Bronchial epithelial cell (primary cell): ENCODE measurements at places on chromosomes 5 and 9.
A peak's percentile ranks its signal among the peaks of the same experiment; 100 is the strongest.

DNA sequence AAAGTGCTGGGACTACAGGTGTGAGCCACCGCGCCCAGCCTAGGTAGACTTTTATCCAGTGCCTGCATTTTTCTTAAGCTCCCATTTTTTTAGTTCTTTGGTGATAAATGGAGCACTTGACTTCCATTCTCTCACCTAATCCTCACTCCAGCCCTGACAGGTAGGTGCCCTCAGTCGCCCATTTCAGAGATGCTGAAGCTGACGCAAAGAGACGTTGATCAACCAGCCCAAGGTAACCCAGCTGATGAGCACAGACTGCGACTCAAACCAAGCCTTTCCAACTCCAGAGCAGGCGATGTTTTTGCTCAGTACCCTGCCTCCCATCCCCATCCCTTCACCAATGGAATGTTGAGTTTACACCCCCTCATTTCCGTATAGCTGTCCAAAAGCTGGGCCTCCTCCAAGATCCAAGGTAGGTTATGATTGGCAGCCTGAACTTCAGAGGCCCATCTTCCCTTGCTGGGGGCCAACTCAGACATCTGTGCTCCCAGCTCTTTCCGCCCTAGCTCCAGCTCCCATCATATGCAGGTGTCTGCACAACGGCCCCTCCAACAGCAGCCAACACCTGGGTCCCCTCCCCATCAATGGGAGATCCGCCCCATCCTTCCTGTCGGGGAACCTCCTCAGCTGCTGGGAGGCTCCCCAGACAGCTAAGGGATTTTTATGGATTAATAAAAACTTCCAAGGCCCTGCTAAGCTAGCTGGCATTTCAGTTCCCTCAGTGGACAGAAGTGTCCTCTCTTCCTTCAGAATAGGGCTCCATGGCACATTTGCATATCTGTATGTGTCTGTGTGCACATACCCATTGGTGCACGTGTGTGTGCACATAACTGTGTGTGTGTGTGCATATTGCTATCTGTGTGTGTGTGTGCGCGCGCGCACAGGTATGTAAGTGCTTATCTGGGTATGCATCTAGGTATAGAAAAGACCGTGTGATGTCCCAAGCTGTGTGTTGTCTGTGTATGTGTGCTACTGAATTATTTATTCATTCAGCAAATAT, 39.3 kb upstream of the VDAC1 start:
- DNase-seq, result no peak

DNA sequence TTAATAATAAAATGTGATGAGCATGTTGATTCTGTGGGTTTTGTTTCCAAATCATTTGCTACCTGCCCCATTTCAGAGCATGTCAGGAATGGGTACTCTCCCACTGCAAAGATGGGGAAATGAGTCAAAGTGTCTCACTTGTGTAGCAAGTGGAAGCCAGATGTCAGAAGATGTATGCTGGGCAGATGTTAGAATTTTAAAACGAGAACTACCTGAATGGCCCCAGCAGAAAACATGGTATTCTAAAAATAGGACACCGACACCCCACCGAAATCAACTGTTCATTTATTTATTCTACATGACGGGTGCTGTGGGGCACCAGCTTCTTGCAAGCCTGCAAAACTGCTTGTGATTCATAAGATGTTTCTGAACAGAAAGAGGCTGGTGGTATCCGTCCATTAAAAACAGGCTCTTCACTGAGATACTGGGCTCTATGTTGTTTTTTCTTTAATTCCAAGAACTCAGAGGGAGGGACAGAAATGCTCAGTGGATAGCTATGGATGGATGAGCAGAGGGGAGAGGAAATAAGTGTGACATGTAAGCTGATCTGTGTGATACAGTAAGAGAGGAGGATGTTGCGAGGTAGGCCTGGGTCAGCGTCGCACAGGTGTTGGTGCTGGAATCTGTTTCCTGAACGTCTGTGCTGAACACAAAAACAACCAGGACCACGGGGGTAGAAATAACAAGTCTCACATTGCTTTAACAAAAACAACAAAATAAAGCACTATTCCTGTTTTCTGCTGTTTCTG, 157.2 kb downstream of the EFNA5 start:
- no peak for DNase-seq

GRCh38 chr5:172740428-172741205, 30.4 kb downstream of the DUSP1 start:
- peak; percentile 90 for DNase-seq

- DNase-seq, result no peak
Observed at GRCh38 chr5:181235689-181236366, 7.9 kb downstream of the RACK1 start.

DNA sequence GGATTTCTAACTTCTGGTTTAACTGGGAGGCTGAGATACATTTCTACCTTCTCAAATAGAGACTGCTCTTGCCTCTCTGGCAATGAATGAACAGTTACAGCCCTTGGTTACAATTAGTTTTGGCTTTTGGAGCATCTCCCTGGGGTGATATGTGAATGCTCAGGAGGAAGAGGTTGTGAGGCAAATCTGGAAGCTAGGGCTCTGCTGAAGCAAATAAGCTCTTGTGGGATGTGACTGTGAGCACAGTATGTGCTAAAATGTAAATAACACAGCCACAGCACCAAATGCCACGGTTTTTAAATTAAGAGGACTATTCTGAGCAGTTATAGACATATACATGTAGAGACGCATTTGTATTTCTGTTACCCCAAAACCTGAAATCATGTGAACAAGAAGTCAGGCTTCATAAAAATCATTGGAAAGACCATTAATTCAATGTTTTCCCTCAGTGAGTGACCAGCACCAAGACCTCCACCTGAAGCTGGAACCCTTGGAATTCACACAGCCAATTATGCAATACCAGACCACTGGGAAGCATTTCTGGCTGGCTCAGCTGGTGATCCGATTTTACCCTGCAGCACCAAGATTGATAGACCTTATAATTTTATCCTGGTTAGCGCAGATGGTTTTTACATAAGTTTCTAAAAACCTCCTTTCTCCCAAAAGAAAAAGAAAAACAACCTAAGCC, 3.0 kb upstream of the SLC44A1 start:
- no peak for DNase-seq

DNA sequence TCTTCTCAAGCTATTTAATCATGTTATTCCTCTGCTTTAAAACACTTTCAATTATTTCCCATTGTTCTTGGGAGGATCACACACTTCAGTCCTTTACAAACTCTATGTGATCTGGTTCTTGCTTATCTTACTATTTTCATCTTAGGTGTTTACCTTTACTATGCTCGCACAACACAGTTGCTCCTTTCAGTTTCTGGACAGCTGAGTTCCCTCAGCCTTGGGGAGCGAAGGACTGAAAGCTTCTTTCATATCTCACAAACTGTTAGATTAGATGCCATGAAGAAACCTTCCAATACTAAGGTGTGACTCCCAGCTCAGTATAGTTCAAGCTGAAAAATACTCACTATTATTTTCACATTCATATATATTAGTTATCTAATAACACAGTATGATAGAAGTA, 117.9 kb downstream of the CDC42SE2 start:
- no peak for DNase-seq

DNA sequence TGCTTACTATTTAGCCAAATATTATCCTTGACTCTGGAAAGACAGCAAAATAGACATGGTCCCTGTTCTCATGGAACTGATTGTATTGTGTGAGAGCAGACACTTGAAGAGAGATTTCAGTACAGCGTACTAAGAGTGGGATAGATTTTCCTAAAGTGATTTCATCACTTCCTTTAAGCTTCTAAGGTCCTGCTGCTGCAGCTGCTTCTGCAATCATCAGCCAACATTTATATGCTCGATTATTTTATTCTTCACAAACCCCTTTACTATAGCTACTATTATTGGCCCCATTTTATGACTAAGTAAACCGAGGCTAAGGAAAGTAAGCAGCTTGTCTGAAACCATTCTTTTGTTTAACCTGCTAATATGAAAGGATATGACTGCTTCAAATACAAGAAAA, 137.7 kb downstream of the SPATA31D1 start:
- DNase-seq, result no peak

- no peak for DNase-seq
Observed at GRCh38 chr9:1298046-1298445, 247.9 kb downstream of the DMRT2 start.

DNA sequence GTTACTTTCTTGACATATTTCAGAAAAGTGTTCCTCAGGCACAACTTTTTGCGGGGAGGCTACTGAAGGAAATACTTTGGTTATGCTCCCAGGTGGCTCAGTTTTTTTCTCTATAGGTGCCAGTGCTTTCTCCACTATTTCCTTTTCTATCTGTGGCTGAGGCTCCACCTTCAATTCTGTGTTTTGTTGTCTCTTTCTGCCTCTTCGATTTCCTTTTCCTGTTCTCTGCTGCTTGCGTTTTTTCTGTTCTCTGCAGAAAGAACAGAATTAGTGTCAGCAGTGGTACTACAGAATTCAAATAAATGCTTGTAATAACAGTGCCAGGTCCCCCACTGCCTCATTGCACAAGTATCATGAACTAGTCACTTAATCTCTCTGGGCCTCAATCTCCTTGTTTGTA, 7.0 kb downstream of the HEMGN start:
- no peak for DNase-seq

GRCh38 chr9:127525401-127526188, 74.3 kb downstream of the LRSAM1 start:
- no peak for DNase-seq

GRCh38 chr9:114681594-114682332, at the start of gene TEX48:
TSS of gene TEX48 (minus strand) at chr9:114682192. CDS start at chr9:114671723, 10,469 bp downstream.
- DNase-seq, result peak; percentile 71

DNA sequence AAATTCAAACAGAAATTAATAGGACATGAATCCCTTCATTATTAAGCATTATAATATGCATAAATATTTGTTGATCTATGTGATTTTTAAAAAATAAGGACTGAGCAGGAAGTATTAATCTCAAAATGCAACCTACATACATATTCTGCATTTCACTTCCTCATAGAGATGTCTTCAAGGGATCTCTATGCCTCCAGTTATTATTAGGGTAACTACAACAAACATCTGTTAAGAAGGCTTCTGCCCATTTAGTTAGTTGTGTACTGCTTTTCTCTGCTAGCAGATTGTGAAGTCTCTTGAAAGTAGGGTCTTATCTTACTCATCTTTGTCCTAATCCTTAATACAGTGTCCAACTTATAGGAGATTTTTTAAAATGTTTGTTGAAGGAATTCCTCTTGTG, 414.1 kb downstream of the ACTL7B start:
- no peak for DNase-seq

DNA sequence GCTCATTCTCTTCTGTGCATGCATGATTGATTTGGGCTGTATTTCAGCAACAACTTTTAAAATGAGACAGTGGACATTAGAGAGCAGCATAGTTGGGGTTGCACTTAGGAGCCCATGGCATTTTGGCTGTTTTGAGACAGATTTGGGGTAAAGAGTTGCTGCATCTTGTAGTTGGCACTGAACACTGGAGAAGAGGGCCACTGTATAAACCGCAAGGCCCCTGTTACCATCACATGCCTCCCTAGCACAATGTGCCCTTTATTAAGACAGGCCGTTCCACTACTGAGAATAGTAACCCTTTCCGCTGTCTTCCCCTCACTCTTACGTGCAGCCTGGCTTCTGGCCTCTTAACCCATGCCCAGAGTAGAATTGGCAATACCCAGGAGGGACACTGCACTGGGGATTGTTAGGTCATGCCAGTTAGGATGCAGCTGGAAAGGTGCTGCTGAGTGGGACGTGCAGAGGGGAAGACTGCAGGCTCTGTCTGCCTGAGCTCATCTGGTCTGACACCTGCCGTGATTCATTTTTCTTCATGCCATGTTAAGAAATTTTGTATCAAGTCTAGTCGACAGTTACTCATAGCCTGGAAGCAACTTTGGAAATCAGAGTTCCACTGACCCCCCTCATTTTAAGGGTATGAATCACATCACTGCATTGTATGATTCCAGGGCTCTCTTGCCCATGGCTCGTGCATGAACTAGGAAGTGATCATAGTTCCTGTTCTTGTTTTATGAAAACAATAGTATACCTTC, 146.9 kb upstream of the DMRT1 start:
- DNase-seq, result peak; percentile 99

DNA sequence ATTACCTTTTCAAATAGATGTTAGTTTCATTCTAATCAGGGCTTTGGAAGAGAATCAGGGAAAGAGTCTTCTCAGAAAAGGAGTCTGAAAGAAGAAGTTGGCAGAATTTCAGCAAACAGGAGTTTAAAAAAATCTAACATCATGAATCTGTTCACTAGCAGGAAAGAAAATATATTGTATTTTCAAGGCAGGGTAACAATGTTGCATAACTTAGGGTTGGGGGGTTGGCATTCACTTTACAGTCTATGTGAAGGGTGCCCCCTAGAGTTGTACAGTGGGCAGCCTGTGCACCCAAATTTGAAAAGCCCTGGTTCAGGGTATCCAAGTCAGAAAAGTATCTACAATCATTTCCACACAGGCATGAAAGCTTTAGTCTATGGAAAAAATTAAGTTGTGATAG, 348.4 kb upstream of the SLC30A5 start:
- DNase-seq, result no peak

- DNase-seq, result peak; percentile 32
Observed at GRCh38 chr5:51960617-51961121, 577.4 kb downstream of the ISL1 start.

DNA sequence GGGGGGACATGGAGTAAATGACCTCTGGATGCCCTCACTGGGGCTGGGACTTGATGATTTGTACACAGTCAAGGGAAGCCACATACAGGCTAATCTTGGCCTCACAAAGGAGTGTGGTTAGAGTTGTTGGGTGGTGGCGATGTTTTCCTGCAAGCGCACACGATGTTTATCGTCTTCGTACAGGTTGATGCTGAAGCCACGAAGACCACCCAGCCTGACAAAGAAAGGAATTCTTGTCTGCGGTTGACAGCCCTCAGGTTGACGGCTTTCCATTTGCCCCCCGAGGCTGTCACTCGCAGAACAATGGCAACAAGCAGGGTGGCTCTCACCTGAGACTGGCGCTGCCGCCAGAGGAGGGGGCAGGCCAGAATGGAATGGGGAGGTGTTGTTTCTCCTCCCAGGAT, 14.1 kb upstream of the XPA start:
- no peak for DNase-seq

DNA sequence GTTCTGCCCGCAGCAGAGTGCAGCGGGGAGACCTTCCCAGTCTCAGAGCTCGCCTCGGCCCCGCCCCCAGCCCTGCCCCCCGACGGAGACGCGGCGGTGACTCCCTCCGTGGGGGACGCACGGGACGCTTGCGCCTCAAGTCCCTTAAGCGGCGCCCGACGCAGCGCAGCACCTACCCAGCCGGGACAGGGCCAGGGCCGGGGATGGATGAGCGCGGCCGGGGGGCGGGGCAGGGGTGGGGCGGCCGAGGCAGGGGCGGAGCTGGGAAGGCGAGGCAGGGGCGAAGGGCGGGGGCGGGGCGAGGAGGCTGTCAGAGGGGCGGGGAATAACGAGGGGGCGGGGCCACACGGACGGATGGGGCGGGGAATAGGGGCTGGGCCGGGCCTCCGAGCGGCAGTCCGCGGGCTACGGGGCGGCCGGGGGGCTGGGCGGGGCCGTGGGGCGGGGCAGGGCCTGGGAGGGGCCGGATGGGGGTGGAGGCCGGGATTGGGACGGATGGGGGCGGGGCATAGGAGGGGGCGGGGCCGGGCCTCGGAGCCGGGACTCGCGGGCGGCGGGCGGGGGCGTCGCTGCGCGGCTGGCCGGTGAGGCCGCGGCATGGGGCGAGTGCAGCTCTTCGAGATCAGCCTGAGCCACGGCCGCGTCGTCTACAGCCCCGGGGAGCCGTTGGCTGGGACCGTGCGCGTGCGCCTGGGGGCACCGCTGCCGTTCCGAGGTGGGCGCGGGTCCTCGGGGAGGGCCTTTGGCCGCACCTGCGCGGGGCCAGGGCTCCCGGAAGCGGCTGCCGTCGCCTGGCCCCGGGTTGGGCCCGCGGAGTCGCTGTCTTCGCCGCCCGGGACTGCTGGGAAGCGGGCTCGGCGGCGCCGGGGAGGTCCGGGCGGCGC, at the start of gene ARRDC1:
ARRDC1 (plus strand) TSS at position 566 of the 884 bp plus-strand sequence; CDS start at position 598, 32 bp downstream.
- peak; percentile 56 for DNase-seq

GRCh38 chr9:87818308-87818707, 64.4 kb upstream of the SPATA31E1 start:
- DNase-seq, result no peak
